ENCODE measurements at places on chromosomes 2 and 18. TPM values are rescaled to one million over a fixed set of nuclear protein-coding genes. Genes with fewer than 3 reads are reported as not detected.
A peak's percentile ranks its signal among the peaks of the same experiment; 100 is the strongest.

- no peaks in the 10 kb centered on the region for H3K4me1 ChIP-seq
- no peaks in the 10 kb centered on the region for H3K36me3 ChIP-seq
- no peak for DNase-seq
- no peak overlapping the region for H3K4me3 ChIP-seq
- no peaks in the 10 kb centered on the region for H3K27me3 ChIP-seq
Observed at GRCh38 chr2:17672583-17673317, 80.9 kb downstream of the SMC6 start.

- no peak for DNase-seq
- H3K27me3 ChIP-seq = no peaks in the 10 kb centered on the region
- no peak overlapping the region for H3K4me3 ChIP-seq
- no peaks in the 10 kb centered on the region for H3K36me3 ChIP-seq
Observed at GRCh38 chr2:142883526-142883925, 6.1 kb downstream of the KYNU start.

DNA sequence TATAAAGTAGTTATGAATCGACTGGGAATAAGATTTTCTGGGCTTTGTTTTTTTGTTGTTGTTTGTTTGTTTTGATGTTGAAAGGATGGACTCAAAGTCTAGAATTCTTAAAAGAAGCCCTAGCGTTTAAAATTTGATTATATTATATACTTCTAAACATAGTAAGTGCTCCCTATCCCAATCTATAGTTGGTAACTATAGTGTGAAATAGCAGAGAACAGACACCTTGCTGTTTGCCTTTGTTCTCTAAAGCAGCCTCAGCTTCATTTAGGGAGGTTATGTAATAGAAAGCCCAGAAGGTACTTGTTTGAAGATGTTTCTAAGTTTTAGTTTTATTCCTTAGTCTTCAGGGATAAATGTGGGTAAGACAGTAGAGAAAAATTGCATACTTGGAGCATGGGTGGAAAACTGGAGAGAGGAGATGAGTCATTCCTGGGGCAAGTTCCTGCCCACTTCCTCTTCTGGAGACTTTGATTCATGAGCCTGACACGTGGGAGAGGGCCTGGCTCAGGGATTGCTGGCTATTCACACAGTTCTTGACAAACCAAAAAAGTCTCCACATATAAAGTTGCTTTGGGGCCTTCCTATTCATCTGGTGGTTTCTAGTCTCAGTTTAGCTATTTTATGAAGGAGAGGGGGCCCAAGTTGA is 131.9 kb downstream of the MYO1B start:
- peaks cover 3% of the 10 kb centered on the region for H3K4me1 ChIP-seq
- H3K36me3 ChIP-seq = no peaks in the 10 kb centered on the region
- DNase-seq = peak; percentile 73
- no peaks in the 10 kb centered on the region for H3K27me3 ChIP-seq
- H3K27ac ChIP-seq = peak overlapping the region; percentile 75

DNA sequence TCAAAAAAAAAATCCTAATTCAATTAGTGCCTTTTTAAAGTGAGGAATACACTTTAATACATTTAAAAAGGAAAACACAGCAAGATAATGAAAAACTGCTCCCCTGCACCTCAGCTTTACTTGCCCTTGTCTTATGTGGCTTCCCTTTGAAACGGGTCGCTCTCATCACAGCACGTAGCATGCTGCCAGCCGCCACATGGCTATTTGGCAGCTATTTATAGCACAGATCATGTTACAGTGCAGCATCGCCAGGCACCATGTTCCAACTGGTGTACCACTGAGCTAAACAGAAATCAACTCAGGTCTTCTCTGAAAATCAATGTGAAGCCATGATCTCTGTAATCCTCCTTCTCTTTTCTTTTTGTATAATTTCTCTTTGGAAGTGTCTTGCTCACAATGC is 65.1 kb downstream of the TMEM182 start:
- H3K4me1 ChIP-seq = no peaks in the 10 kb centered on the region
- H3K27me3 ChIP-seq = no peaks in the 10 kb centered on the region
- no peak for DNase-seq
- H3K4me3 ChIP-seq = no peak overlapping the region
- no peaks in the 10 kb centered on the region for H3K36me3 ChIP-seq

GCG gene
- total RNA-seq = 26.8 TPM

DNAH6 gene
- total RNA-seq = 1.9 TPM

MARCHF4 gene
- 0.14 TPM for total RNA-seq

ARHGAP28 gene
- total RNA-seq = 1.9 TPM

NT5DC4 gene
- not detected for total RNA-seq

LYPD6B gene
- 3.1 TPM for total RNA-seq

All from transverse colon (tissue), 4 donors.